ENCODE measurements at places on chromosomes 3 and 15.

DNA sequence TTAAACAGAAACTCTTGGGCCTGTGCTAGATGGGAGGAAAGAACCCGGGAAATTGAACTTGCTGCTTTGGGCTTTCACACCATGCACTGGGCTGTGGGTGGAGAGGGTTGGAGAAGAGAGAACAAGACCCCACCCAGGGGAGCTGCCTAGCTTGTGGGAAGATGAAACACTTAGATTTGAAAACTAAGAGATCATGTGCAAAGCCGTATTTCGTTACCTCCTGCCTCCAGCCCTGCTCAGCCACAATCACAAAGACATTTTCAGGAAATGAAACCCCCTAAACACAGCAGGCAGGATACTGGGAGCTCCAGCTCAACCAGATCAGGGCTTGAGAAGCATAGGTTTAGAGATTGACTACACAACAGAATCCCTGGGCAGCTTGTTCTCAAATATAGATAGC, 183.0 kb upstream of the C2CD4B start:
- DNase-seq = no peak

DNA sequence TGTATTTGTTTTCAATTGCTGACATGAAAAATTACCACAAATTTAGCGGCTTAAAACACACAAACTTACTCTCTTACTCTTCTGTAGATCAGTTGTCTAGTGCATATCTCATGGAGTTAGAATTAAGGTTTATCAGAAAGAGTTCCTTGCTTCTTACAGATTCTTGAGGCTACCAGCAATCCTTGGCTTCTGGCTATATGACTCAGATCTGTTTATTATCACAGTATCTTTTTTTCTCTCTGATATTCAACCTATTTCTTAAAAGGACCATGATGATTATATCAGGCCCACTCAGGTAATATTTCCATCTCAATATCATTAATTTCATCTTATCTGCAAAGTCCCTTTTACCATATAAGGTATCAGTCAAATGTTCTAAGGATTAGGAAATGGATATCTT, 263.5 kb upstream of the BCHE start:
- DNase-seq = no peak

- no peak for DNase-seq
These were observed 2.5 kb downstream of the SHF start for GRCh38 chr15:45185069-45185779.

DNA sequence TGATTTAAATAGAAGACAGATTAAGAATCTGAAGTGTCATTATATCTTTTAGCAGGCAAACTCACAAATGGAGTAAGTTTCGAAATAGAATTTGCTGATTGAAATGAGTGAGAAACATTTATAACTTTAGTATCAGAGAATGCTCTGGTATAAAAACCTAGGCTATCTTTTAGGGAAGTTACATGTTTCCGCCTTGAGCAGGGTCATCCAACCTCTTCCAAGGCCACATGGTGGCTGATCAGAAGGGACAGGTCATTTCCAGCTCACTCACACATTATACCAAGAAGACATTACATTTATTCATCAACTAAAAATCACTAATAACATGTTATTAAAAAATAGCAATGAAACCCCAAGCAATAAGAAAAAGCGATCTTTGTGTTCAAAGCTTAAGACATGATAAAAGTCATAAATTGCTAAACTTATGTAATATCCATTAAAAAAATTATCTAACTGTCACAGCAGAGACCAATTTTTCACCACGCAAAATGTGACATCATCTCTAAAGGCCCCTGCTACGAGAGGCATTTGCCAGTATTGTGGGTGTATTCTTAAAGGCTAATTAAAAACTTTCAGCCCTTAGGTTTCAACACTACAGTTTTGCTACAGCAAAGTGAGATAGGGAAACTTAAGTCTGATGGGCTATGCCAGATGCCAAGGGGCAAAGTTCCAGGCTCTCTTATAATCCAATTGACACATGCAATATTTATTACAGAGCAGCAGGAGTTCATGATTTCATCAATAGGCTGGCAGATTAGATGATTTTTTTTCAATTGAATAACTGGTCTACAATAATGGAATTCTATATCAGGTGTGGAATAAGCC, 240.4 kb upstream of the TBL1XR1 start:
- DNase-seq = no peak

DNA sequence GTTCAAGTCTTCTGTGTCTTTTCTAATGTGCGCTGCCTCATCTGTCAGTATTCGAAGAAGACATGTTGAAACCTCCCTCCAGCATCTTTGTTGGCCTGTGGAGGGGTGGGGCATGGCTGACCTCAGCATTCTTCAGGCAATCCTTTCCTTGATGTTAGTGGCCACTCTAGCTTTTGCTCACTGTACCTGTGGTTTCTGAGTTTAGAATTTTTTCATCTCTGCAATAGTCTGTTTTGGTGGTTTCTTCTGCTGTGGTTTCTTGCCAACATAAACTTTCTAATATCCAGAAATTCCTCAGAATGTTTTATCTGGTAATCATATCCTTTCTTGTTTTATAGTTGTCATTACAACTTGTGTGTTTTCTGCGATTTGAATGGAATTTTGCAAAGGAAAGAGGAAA, 251.3 kb upstream of the NR2E3 start:
- no peak for DNase-seq

DNA sequence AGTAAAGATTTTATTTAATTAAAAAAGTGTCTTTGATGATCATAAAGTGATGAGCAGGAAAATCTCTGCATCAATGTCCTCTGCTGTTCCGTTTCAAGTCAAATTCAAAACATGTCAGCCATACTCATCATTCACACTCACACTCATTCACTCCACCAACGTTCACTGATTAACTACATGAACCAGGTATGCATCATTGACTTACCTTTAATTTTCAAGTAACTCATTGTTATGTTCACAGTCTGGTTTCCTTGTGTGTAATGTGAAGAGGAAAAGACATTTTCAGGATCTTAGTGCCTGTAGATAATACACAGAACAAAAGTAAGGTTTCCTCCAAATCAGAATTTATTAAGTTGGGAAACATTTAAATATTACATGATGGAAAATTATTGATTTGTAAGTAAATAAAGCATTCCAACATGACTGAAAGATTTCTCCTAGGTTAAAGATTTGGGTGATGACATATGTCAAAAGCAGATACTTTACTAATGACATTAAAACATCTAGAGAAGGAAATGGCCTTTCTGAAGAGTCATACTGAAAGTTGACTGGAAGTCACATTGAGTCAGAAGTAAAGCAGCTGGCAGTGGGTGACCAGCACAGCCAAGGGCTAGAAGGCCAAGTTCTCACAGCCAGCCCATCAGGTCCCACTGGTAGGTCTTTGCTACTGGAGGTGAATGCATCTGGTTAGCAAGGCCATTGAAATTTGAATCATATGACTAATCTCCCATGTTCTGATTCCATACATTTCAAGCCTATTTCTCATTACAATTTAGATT, 251.9 kb downstream of the CDIN1 start:
- no peak for DNase-seq

GRCh38 chr3:23422517-23422851, 219.4 kb downstream of the UBE2E2 start:
- DNase-seq = no peak

DNA sequence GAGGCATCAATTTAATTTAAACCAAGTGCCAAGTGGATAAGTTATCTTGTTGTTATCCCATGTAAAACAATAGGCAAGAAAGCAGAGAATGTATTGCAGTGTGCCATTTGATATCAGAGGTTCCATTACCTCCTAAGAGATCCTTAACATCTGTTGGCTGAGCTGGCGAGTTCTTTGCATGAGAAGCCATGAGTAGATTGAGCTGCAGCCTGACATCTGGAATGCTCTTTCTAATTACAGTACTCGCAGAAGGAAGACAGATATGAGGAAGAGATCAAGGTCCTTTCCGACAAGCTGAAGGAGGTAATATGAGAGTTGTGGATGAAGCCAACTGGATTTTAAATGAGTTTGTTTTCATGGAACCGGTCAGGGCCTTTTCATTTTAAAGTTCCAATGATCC, 19.4 kb downstream of the TPM1 start:
- no peak for DNase-seq

- no peak for DNase-seq
These were observed 121.2 kb upstream of the NR2F2 start for GRCh38 chr15:96209285-96209735.

DNA sequence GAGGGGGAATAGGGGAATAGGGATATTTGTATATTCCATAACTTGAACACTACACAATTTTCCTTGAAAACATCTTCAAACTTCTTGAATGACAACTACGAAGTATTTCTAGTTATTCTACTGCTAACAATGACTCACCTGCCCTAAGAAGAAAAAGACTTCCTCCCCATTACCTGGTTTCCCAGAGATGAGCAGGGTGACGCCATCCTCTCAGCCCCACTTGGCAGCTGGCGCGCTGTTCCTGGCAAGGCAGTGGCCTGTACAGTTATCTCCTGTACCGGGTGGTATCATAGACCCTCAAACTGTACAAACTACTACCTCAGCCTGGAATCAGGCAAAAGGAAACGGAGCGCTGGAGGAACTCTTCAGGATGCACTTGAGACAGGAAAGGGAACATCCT, 10.4 kb downstream of the WDR82 start:
- no peak for DNase-seq

GRCh38 chr3:197718891-197719290, 17.8 kb downstream of the RUBCN start:
- no peak for DNase-seq

GRCh38 chr15:57583282-57583681, 8.4 kb upstream of the MYZAP start:
- no peak for DNase-seq

DNA sequence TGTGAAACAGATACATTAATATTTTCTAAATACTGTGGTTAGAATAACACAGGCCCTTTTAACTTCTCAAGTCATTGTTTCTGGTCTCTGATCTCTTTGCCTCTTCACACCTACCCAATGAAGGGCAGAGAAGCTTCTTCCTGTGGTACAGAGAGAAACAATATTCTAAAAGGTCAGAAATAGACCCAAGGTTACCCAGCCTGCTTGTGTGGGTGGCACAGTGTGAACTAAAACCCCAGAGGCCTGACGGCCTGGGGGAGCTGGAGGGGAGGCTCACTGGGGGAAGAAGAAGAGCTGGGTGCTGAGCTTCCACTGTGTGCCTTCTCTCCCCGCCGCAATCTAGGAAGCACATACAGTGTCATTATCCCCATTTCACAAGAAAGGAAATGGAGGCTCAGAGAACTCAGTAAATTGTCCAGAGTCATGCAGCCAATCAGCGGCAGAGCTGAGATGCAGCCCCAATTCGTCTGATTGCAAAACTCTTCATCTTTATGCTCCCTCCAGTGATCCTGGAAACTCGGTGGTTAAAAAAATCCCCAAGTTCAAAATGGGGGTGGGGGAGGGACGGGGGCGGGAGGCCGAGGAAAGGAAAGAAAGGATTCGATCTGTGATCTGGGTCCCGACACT, 64.1 kb upstream of the HEG1 start:
- no peak for DNase-seq

DNA sequence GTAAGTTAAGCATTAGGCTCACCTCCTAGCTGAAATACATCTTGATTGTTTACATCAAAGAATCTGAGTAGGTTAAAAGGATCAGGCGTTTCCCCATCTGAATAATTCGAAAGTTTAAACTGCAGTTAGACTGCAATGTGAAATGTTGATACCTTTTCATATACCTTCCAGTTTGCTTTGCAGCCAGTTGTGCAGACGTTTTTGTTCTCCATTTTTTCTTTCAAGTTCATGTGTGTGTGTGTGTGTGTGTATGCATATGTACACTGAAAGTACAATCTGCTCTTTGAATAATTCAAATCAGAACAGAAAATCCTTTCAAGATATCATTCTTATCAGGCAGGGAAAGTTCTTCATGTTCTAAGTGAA, 2.9 kb downstream of the ITPR1 start:
- no peak for DNase-seq

DNA sequence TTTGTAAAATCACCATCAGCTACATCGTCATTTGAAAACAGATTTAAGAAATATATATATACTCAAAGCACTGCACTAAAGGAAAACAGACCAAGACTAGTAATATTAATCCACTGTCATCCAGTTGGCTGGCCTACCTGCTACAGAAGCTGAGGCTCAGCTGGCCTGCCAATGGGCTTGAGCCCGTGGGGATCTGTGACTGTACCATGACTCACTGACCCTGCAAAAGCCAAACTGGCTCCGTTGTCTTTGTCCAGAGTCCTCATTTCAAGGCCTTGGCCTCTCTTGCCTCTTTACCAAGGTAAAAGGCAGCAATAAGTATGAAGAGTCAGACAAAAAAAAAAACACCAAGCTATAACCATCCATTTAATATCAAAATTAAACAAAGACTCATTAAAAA, 463.5 kb upstream of the RASGRP1 start:
- no peak for DNase-seq

- no peak for DNase-seq
These were observed 47.4 kb downstream of the MRPL46 start for GRCh38 chr15:88419830-88420229.

- no peak for DNase-seq
These were observed 171.5 kb upstream of the GOLIM4 start for GRCh38 chr3:168267179-168267578.

DNA sequence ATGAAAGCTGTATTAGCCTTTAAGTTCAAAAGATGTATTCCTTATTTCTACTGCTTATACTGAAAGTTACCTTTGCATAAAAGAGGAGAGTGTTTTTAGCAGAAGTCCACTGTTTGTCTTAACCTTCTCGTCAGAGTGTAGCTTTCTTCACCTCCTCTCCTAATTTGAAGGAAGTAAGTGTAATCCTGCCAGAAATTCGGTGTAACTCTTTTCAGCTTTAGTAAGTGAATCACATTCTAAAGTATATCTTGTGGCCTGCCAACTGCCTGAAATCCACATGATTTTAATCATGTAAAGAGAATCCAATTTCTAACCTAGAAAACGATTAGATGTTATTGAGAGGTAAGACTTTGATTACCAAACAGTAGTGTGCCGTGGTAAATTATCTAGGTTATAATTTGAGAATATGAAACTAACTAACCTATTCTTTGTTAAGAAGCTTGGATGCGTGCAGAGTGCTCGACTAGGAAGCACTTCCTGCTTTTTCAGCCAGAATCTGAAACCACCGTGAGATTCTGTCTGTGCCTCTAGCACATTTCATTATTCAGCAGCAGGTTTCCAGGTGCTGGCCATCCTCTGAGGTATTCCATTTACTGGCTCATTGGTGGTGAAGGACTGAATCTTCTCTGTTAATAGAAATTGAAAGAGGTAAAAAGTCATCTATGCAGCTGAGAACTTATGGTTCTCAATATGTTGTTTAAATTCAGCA, 7.5 kb downstream of the GYG1 start:
- no peak for DNase-seq

DNA sequence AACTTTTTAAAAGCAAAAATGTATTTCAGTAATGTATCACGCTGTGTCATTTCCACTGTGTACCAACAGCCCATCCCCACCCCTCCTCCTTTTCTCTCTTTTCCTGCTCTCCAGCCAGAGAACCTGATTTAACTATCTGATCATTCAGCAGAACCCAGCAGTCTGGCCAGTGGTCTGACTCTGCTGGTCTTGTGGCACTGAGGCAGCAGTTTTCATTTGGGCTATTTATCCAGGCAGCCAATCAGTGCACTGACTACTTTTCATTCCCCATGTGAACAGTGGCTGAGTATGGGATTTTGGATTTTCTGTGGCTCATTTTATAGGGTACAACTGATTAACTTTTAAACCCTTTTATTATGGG, 56.3 kb downstream of the GPR171 start:
- DNase-seq = no peak

- no peak for DNase-seq
These were observed 25.1 kb downstream of the CD80 start for GRCh38 chr3:119534296-119534695.

All from activated CD8-positive, alpha-beta memory T cell treated with anti-CD3 and anti-CD28 coated beads for 4 hours (primary cell).